ENCODE measurements at places on chromosomes 5 and 9. TPM values are rescaled to one million over a fixed set of nuclear protein-coding genes. Genes with fewer than 3 reads are reported as not detected.

The CNTNAP3 gene
- 1.0 TPM for total RNA-seq

The ANKRD18B gene
- 0.80 TPM for total RNA-seq

The PRDM9 gene
- total RNA-seq: not detected

The DOK3 gene
- 6.0 TPM for total RNA-seq

DNA sequence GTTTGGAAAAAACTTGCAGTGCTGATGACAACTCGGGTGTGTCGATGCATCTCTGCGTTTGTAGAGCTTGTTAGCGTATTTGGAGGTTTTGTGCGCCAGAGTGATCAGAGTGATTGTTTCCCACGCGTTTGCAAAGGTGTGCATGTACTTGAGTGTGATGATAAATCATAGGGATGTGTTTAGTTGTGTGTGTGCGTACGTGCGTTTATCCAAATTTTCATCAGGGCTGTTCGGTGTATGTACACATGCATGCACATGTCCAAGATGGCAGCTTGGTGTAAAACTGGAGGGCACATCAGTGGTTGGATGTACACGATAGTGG is 248 bp upstream of the C1QTNF2 start:
- no peak overlapping the region for H3K27ac ChIP-seq
- H3K4me1 ChIP-seq: no peaks in the 10 kb centered on the region
- peak overlapping the region; percentile 36 for H3K4me3 ChIP-seq
- H3K27me3 ChIP-seq: peaks cover 65% of the 10 kb centered on the region
- H3K36me3 ChIP-seq: no peaks in the 10 kb centered on the region
- no peak for DNase-seq

- no peak overlapping the region for H3K4me3 ChIP-seq
- no peak for DNase-seq
- H3K36me3 ChIP-seq: no peaks in the 10 kb centered on the region
- no peaks in the 10 kb centered on the region for H3K27me3 ChIP-seq
These were observed 56.4 kb downstream of the MRPL36 start for GRCh38 chr5:1743061-1743768.

- H3K27ac ChIP-seq: no peak overlapping the region
- DNase-seq: no peak
- H3K4me3 ChIP-seq: no peak overlapping the region
- H3K4me1 ChIP-seq: no peaks in the 10 kb centered on the region
- H3K27me3 ChIP-seq: no peaks in the 10 kb centered on the region
These were observed 62.8 kb downstream of the ERBIN start for GRCh38 chr5:65989158-65989557.

DNA sequence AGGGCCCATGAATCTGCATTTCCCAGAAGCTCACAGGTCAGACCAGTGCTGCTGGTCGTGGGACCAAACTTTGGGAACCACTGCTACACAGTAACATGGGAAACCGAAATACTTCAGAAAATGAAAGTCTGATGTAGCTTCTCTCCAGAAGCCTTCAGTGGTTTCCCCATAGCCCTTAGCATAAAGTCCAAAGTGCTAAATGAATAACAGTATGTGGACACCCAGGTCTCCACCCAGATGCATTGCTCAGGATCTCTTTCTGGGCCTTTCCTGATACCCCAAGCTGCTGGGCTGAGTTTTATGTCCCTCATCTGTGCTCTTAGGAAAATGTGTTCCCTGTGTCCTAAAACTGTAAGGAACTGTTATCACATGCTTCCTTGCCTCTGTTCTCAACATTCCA is 100.4 kb downstream of the NFIB start:
- no peak for DNase-seq
- no peaks in the 10 kb centered on the region for H3K27me3 ChIP-seq
- no peak overlapping the region for H3K27ac ChIP-seq
- H3K4me1 ChIP-seq: peaks cover 8% of the 10 kb centered on the region

DNA sequence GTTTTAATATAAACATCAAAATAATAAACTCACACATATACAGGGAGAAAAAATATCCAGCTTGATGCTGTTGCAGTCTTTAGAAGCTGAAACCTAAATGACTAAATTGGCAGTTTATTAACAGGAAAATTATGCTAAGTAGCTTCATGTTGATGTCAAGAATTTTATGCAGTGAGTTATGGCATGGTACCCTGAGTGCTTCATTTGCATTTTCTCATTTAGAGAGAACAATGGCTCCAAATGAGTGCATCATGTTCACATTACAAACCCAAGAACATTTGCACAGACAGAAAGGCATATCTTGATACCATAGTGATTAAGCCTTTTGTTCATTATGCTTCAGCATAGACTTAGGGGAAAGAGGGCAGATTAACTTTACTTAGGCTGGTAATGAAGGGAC is 102.9 kb upstream of the FSTL4 start:
- H3K36me3 ChIP-seq: no peaks in the 10 kb centered on the region
- no peaks in the 10 kb centered on the region for H3K4me1 ChIP-seq
- DNase-seq: no peak
- H3K27ac ChIP-seq: no peak overlapping the region

DNA sequence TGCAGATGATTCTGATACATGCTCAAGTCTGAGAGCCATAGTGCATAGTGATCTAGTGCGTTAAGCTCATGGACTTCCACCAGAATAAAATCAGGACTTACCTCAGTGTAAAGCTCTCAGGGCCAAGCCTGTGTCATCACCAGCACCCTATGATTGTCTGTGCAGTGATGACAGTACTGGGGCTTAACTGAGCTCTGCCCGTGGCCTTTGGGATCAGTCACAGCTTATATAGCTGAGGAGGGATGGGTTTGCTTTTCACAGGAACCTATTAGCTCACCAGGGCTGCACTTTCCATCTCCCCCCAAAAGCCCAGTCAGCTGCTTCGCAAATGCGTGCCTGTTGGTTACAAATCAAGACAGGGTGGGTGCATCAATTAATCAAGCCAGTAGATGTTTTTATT is 246.9 kb downstream of the NR3C1 start:
- no peak overlapping the region for H3K27ac ChIP-seq
- no peaks in the 10 kb centered on the region for H3K4me1 ChIP-seq
- no peak overlapping the region for H3K4me3 ChIP-seq
- H3K36me3 ChIP-seq: no peaks in the 10 kb centered on the region

GRCh38 chr9:3027210-3027609 is 183.3 kb upstream of the PUM3 start:
- H3K27me3 ChIP-seq: no peaks in the 10 kb centered on the region
- H3K4me3 ChIP-seq: no peak overlapping the region
- H3K36me3 ChIP-seq: no peaks in the 10 kb centered on the region
- no peak for DNase-seq

- no peak for DNase-seq
- no peaks in the 10 kb centered on the region for H3K4me1 ChIP-seq
- H3K36me3 ChIP-seq: no peaks in the 10 kb centered on the region
- H3K27me3 ChIP-seq: no peaks in the 10 kb centered on the region
These were observed 44.5 kb upstream of the PPP3R2 start for GRCh38 chr9:101639311-101639710.

DNA sequence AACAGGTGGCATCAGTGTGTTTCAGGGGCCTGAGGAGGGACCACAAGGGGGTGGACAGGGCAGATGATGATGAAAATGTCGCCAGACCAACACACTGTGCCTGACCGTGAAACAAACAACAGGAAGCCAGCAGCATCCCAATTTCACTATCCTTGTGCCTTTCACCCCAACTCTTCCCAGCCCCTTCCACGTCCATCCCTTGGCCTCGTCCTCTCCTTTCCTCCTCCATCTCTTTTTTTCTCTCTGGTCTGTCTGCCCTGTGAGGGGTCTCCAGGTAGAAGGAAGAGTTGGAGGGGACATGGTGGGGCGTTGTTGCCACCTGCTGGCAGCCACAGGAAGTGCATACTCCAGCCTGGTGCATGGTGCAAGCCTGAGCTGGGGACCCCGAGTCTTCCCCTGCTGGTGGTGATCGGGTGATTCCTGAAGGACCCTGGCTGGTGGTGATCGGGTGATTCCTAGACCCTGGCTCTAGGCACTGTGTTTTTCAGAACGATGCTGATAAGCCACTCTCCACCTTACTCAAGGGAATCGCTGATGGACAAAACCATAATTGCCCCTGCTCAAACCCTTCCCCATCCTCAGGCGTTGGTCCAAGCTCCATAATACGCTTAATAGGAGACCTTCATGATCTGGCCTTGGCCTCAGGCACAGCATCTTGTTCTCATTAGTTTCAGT is 21.7 kb upstream of the NSD1 start:
- H3K27me3 ChIP-seq: peaks cover 4% of the 10 kb centered on the region
- no peak overlapping the region for H3K4me3 ChIP-seq
- H3K36me3 ChIP-seq: no peaks in the 10 kb centered on the region
- DNase-seq: peak; percentile 70
- no peak overlapping the region for H3K27ac ChIP-seq
- no peaks in the 10 kb centered on the region for H3K4me1 ChIP-seq

- H3K27ac ChIP-seq: no peak overlapping the region
- no peak overlapping the region for H3K4me3 ChIP-seq
- H3K27me3 ChIP-seq: no peaks in the 10 kb centered on the region
- no peaks in the 10 kb centered on the region for H3K4me1 ChIP-seq
- no peak for DNase-seq
These were observed 118.9 kb upstream of the ADRA1B start for GRCh38 chr5:159797261-159797970.

Data from cardiac muscle cell (in vitro differentiated cells and primary cell).